ENCODE measurements at places on chromosomes 2 and 18.

DNA sequence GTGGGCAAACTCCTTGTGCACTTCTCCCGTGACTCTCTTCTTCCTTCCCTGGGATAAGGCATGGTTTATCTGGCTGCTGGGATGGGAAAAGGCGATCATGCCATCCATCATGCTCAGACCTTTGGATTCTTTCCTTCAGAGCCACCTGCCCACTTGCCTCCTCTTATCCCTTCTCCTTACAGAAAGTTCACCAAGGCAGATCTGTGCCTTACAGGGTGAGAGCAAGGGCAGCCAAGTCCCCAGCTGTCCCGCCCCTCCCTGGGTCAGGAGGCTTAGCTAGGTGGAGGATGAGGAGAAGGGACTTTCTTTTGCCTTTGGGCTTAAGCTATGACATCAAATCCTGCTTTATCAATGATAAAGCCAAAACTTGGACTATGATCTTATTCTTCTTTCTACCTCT is 47.6 kb downstream of the KCNE4 start:
- no peak for DNase-seq

DNA sequence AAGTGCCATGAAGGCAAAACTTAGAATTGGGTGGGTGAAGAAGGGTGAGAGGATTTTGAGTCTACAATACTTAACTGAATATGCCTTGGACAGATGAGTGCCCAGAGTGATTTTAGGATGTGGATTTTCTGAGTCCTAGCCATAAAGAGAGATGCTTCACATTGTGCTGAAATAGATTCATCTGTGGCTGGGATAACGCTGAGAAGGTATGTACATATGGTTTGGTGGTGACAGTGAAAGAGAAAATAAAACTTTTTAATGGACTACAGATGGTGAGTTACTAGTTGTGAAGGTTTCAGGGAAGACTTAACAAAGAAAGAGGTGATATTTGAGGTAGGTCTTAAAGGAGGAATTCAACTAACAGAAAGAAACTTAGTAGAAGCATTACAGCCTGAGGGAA is 265.8 kb downstream of the AKAIN1 start:
- no peak for DNase-seq

- no peak for DNase-seq
These were observed 10.5 kb downstream of the SLC66A2 start for GRCh38 chr18:79940814-79941472.

- no peak for DNase-seq
These were observed 19.7 kb downstream of the LPIN2 start for GRCh38 chr18:2992995-2993877.

DNA sequence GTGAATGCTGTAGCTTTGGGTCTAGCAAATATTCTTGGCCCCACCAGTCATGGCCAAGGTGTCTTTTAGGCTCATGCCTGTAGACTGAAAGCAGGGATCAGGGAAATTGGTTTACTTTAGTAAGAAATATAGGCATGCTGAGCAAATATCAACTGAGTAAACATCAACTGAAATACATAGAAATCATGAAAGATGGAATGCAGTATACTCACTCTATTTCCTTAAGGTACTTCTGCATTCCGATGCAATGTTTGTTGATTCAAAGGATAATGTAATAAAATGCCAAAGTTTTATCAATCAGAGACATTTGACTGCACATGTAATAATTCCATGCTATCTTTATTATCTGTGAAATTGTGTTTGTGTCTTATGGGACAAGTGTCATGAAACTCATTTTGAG is 19.6 kb upstream of the IL1R1 start:
- no peak for DNase-seq
